ENCODE measurements at places on chromosomes 5 and 9.

- peak; percentile 10 for DNase-seq
Observed at GRCh38 chr9:2418619-2419018, 203.0 kb upstream of the VLDLR start.

- no peak for DNase-seq
Observed at GRCh38 chr5:172548981-172549687, 91.9 kb upstream of the NEURL1B start.

GRCh38 chr9:33731142-33731541, 64.2 kb upstream of the PRSS3 start:
- no peak for DNase-seq

GRCh38 chr9:96566498-96567202, 53.0 kb downstream of the CDC14B start:
- peak; percentile 93 for DNase-seq

GRCh38 chr5:116543501-116543900, 31.1 kb downstream of the SEMA6A start:
- DNase-seq: no peak

- DNase-seq: no peak
Observed at GRCh38 chr5:66553368-66553912, 42.8 kb upstream of the MAST4 start.

DNA sequence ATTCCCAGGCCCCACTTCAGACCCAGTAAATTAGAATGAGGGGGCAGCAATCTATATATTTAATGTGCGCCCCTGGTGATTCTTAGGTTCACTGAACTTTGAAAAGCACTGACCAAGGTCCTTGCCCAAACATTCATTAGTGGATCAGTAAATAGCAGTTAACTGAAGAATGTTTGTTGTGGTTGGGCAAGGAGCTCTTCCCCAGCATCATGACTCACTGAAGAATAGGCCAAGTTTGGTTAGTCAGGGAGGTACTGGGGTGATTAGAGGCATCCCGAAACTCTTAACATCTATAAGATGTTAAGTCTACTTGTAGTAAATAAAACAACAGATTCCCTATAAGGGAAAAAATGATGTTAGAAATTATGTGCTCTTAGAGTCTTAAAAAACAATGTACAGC, 833 bp upstream of the MROH2B start:
- no peak for DNase-seq

GRCh38 chr5:2047341-2047927, 164.7 kb upstream of the IRX4 start:
- DNase-seq: no peak
